Stimulated activated CD4-positive, alpha-beta T cell treated with anti-CD3 and anti-CD28 coated beads, Interleukin-1b, Interleukin-23, amount 100 ng/mL, for 1 hour (primary cell): ENCODE measurements at places on chromosomes 4 and X.

DNA sequence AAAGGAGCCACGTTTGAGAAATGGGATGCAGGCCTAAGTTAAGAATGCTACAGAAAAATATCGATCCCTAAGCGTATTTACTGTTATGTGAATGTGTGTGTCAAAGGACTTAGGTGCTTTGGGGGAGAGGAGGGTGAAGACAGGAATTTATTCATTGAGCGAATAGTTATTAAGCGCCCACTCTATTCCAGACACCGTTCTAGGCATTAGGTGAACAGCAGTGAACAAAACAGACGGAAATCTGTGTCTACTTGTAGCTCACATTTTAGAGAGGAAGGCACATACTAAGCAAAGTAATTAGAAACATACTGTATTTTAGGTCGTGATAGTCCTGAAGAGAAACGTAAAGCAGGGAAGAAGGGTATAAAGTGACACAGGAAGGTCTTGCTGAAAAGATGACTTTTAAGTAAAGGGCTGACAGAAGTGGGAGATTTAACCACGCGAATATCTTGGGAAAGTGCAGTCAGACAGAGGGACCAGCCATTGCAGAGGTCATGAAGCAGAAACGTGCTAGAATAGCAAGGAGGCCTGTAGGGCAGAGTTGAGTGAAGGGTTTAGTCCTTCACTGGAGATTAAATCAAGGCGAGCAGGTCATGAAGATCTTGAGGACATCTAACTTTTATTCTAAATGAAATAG, 541 bp downstream of the AIMP1 start:
- no peak for DNase-seq

DNA sequence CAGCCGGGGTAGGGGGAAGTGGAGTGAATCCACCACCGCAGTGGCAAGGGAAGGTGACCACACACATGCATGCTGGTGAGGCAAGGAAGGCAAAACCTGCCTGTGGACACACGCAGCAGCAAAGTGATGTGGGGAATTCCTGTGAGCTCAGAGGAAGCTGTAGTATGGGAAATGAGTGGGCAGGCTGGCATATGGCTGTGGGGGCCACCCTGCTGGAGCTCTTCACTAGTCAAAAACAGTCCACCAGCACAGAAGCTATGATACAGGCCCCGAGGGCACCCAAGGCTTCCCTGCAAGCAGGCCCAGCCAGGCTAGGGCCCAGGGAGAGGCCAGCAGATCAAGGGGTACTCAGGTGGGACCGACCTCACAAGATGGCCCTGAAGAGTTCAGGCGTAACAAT, 239.1 kb downstream of the CHM start:
- no peak for DNase-seq

GRCh38 chr4:79958466-79959264, 114.4 kb downstream of the ANTXR2 start:
- DNase-seq: no peak

DNA sequence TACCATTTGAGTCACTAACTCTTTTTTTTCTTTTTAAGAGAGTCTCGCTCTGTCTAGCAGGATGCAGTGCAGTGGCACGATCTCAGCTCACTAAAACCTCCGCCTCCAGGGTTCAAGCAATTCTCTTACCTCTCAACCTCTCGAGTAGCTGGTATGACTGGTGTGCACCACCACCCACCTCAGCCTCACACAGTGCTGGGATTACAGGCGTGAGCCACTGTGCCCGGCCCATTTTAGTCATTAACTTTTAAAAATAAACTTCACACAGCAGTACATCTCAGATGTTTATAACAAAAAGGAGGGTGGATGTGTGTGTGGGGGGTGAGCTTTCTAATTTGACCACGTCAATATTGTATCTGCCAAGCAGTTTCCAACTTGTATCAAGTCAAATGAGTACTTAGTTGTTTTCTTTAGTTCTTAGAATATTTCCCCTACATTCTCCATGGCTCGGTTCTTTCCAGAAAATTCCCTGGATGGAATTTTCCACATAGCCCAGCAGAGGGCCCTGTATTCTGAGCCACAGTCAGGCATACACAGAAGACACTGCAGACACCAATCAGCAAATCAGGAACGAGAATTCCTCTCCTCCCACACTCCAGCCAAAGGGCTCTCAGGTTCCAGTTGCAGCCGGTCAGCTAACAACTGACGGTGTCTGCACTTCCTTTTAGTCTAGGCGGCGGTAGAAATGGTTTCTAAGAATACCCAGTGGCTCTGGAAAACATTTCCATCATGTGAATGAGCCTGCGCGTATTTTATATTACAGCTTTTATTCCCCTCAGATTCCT, 20.1 kb upstream of the ARAF start:
- DNase-seq: no peak

- no peak for DNase-seq
These were observed 234.8 kb upstream of the EDNRA start for GRCh38 chr4:147246096-147246495.

GRCh38 chrX:42131856-42132255, 208.5 kb upstream of the CASK start:
- no peak for DNase-seq

DNA sequence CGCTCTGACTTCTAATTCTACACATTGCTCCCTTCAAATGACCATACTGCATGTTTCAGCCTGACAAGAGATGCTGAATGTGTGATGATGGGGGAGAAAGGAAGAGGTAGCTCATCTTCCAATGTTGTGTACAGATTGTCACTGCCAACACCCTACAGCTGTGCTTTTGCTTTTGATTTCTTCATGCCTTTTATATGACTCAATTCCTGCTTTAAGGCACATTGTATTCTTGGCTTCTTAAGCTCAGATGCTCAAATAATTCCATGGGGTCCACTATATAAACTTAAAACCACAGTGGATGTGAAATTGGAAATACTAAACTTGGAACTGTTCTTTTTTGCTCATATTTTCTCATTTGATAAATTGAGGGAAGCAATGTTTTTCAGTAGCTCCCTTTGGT, 183.2 kb upstream of the WDFY3 start:
- DNase-seq: no peak

DNA sequence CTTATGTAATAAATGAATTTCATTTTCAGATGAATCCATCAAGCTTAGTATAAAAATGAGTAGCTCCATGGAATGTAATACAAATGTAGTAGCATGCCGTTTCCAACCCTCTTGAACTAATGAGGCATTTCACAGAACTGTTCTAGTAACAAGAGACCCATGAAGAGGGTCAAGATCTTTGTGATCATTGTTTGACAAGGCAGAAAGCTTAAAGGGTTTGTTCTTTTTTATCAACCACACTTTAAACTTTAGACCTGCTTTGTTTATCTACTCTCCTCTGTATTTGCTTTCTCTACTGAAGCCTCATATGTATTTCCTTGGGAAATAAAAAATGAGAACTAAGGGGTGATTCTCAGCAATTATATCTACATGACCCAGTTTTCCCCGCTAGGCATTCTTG, 513.9 kb downstream of the ARAP2 start:
- no peak for DNase-seq

DNA sequence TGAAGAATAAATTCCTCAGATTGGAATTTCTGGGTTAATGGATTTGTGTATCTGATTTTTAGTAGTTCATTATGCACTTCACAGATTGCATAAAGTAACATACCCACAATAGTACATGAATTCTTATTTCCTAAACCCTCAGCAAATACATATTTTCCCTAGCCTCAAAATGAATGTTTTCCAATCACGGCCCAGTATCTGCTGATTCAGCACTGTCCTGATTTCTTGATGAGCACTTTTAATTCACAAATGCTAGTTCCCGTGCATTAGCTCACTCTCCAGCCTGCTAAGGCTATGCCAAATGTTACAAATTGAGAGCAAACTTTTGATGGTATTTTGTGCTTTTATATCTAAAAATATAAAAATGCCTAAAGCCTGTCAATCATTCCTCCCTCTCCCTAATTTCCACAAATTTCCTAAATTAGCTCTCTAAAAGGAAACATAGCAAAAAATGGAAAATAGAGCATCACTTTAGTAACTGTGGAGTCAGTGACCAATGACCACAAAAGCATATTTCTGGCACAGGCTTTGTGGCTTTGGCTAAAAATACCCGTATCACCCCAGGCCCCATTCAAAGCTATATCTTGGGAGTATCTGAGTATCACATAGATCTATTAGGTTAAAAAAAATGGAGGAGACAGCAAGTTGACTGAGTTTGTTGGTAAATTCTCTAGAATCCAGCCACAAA, 75.5 kb downstream of the NAF1 start:
- no peak for DNase-seq

DNA sequence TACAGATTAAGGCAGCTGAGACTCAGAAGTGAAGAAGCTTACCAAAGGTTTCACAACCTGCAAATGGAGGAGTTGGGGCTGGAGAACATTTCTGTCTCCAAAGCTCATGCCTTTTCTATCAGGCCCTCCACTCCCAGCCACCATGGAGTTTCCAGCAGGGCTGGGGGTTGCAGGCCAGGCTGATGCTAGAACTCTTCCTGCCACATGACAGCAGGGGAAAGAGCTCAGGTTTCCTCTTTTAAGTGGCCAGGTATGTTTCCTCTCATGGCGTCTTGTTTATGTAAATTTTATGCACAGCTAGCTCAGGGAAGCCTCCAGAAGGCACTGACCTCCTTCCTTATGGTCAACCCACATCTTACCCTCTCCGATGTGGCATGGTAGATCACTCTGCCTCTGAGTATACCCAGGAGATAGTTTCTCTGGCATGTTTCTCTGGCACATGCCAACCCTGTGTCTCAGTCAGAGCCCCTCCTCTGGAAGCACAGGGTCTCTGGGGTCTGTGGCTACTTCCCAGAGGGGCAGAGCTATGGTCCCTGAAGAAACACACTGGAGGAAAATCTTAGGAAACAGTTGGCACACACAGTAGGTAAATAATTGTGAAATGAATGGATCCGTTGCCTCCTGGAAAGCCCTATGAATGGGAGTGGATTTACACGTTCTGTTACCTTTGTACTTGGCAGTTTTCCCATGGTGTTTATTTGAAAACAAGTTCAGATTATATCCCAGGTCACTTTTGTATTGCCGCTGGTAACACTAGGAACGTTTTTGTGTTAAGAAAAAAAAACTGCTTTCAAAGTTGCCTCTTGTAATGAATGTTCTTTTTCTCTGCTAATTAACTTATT, 28.9 kb downstream of the PDK3 start:
- no peak for DNase-seq

- no peak for DNase-seq
These were observed 443.2 kb downstream of the INPP4B start for GRCh38 chr4:142402900-142403299.

- no peak for DNase-seq
These were observed 678 bp downstream of the BMP3 start for GRCh38 chr4:81030981-81031791.

DNA sequence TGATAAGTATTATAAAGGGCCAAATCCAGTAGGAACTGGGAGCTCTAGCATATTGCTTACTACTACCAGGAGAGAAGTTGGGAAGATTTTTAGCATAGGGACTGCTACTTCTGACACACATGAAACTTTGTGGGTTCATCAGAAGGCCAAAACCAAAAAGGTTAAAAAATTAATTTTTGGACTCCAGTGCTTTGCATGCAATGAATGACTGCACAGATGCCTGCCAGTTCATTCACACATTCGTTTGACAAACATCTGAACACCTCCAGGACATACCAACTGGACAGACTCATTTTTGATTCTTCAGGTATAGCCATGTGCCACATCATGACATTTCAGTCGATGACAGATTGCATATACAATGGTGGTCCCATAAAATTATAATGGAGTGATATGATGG, 79.8 kb downstream of the MID1IP1 start:
- DNase-seq: no peak

DNA sequence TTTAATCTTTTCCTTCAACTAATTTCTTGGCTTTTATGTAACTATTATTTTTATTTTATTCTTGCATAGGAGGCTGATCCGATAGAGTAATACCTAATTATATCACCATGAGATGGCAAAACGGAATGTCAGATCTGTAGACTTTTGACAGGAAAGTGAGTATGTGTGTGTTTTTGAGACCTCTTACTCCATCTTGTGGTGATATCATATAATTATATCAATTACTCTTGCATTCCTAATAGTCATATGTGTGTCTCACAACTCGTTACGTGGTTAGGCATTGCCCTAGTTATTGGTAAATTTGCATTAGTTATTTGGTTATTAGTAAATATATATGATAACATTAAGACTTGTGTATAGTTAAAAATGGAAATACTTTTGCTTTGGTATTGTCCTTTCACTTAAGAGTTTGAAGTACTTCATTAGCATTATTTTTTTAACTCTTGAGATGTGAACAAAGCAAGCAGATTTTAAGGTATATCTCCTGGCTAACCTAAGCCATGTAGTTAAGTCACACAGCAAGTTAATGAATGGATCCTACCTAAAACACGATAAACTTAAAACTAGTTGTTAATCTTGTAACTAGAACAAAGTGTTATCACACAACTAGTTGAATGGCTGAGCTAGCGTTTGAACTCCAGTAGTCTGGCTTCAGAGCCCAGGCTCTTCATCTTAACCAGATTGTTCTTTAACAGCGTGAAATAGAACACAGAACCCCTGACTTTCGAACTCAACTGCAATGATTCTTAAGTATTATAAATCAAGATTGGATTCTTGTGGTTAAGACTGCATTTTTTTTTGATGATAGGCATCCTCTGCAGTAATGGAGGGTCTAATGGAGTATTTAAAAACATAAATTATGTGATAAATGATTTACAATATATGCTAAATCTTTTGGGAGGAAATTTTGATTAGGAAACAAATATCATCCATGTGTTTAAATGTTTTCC, 67.1 kb downstream of the PGRMC2 start:
- no peak for DNase-seq

- DNase-seq: no peak
These were observed 237.5 kb upstream of the CTSO start for GRCh38 chr4:156191044-156191781.

DNA sequence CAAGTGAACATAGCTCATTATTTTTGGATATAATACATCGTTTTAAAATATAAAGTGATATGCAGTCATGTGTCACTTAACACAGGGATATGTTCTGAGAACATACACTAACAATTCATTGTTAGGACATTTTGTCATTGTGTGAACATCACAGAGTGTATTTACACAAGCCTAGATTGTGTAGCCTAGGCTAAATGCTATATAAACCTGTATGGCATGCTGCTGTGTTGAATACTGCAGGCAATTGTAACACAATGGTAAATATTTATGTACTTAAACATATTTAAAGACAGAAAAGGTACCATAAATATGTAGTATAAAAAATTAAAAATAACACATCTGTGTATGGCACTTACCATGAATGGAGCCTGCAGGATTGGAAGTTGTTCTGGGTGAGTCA, 44.9 kb upstream of the GPRIN3 start:
- no peak for DNase-seq

DNA sequence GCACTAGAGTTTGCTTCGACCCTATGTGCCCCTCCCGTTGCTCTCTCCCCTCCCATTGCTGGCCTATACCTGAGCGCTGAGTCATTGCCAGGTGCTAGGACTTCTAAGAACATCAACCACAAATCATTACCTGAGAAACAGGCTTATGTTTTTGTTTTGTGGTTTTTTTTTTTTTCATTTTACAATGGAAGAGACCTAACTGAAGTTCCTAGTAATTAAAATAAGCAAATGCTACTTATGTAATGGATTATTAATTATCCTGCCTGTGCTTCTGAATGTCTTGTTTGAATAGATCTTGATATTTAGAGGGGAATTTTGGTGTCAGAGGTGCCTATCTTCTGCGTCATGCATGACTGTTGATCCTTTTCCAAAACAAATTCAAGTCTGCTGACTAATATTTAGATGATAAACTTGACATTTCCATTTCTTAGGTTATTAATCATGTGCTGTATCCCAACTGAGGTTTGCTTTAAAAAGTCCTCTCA, 275.4 kb upstream of the CPEB2 start:
- no peak for DNase-seq

- no peak for DNase-seq
These were observed 139.4 kb downstream of the ZAR1 start for GRCh38 chr4:48629458-48629857.
